Fibroblast of villous mesenchyme (primary cell): ENCODE measurements at places on chromosomes 4 and X. TPM values are rescaled to one million over a fixed set of nuclear protein-coding genes. Genes with fewer than 3 reads are reported as not detected.

DNA sequence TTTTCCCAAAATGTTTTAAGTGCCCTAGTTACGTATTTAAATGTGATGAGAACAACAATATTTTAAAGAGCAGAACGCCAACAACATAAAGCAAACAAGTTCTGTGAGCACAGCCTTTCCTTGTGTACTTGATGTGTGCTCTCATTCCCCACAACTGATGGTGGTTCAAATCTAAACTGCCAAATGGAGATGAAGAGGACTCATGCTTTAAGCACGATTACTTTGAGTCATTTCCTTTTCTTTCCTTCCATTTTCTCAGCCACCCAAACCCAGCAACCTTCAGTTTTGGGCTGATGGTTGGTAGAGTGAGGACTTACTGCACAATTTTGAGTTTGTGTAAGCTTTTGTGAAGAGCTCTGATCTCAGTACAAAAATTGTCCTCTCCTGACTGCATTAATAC, 1.7 kb downstream of the NSD2 start:
- DNase-seq = no peak

DNA sequence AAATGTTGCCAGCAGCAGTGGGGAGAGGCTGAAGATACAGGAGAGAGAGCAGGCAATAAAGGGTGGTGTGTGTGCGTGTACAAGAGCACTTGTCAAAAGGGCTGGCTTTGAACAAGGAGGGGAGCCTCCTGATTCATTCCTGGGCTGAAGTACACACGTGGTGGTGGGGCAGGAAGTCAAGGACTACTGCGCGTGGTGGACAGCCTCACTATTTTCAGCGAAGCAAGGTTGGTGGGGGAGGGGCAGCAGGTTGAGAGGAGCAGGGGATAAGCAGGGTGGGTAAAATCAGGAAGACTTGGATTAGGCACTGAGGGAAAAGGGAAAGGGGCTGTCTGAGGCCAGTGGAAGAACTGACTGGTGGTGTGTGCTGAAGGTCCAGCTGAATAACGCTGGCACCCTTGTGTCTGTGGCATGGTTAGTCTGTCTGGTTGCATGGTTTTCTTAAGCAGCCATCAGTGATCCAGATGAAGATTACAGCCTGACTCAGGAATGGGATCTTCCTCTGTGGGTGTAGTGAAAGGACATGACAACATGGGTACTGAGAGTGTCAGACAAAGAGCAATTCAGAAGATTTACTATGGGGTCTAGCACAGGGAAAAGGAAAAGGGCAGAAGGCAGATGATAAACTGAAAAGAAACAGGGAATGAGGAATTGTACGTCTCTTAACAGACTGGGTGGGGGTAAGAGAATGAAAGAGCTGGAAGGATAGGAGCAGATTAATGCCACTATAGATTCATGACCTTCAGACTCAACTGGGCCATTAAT, 149.8 kb downstream of the CHM start:
- DNase-seq = no peak

- no peak for DNase-seq
These were observed 52.4 kb downstream of the ENPP6 start for GRCh38 chr4:184165291-184165690.

DNA sequence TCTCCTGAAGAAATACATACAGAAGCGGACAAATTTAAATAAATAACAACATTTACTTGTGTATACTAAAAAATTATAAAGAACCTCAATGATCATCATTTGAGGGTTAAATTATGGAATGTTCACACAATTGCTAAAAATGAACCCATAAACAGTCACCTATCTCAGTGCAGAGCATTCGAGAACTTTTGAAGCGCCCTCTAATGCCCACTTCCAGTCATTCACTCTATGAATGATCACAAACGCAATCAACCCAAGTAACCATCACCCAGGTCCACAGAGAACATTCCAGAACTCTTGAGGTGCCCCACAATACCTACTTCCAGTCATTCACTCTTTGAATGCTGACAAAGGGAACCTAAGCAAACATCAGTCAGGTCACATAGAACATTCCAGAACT, 103.5 kb upstream of the PLAC1 start:
- DNase-seq = no peak

- no peak for DNase-seq
These were observed 99.2 kb downstream of the SHOX start for GRCh38 chrX:729583-730409.

- DNase-seq = peak; percentile 56
These were observed at the start of gene BEX3 for GRCh38 chrX:103376118-103376978. Gene BEX3 (plus strand): TSS chrX:103376538. CDS start chrX:103377522, 984 bp downstream.

DNA sequence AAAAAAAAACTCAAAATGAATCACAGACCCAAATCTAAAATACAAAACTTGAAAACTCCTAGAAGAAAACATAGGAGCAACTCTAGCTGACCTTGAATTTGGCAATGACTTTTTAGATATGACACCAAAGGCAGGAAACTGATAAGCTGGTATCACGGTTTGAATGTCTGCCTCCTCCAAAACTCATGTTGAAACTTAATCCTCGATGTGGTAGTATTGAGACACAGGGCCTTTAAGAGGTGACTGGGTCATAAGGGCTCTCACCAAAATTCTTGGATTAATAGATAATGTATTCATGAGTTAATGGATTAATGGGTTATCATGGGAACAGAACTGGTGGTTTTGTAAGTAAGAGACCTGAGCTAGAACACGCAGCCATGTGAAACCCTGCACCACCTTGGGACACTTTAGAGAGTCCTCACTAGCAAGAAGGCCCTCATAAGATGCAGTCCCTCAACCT, 40.5 kb downstream of the FRYL start:
- DNase-seq = peak; percentile 30

- no peak for DNase-seq
These were observed 2.1 kb downstream of the HELT start for GRCh38 chr4:185020293-185020808.

- DNase-seq = no peak
These were observed 45.4 kb downstream of the TTC29 start for GRCh38 chr4:146900295-146900694.

- DNase-seq = peak; percentile 78
These were observed 4.8 kb downstream of the SLC49A3 start for GRCh38 chr4:683982-684622.

DNA sequence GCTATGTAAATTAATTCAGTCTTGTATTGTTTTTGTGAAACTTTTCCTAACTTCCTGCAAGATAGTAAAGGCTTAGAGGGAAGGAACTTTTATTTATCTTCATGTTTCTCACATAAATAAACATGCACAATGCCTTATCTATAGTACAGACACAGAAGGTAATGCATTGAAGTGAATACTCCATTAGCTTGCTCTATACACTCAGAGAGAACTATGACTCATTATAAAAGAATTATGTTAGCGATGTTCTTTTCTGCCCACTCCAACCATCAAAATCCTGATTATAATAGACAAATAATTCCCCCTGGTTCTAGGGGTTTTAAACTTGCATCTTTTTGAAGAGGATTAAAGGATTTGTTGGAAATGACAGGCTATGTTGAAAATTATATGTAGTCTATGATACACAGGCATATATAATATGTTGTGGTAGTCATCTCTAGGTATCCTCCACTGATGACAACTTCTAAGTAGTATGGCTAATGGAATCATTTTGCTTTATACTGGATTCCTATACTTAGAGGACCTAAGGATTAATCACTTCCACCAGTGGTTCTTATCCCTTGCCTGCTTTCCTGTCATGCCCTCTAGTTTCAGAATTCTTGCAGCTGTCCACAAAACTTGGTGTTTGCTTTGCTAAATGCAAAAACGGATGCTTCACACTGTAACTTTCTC, 115.7 kb downstream of the NDST4 start:
- DNase-seq = no peak

- DNase-seq = no peak
These were observed 26.0 kb upstream of the ELF2 start for GRCh38 chr4:139202991-139203390.

- peak; percentile 16 for DNase-seq
These were observed 77.5 kb upstream of the ELOVL6 start for GRCh38 chr4:110275871-110276270.

DNA sequence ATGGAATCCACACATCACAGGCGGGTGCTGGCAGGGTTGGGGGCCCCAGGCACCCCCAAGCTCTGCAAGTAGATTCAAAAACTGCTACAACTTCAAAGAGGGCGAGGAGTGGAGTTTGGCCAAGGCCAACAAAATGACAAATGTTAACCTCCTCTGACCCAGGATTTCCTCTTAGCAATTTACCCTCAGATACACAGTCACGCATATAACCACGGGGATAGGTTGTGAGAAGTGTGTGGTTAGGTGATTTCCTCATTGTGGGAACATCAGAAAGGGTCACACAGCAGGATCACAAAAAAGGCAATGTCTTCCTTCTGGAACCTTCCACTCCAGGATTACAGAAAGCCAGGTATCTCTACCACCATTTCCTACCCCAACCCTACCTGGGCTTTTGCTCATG, 62.4 kb downstream of the C4orf50 start:
- no peak for DNase-seq

DNA sequence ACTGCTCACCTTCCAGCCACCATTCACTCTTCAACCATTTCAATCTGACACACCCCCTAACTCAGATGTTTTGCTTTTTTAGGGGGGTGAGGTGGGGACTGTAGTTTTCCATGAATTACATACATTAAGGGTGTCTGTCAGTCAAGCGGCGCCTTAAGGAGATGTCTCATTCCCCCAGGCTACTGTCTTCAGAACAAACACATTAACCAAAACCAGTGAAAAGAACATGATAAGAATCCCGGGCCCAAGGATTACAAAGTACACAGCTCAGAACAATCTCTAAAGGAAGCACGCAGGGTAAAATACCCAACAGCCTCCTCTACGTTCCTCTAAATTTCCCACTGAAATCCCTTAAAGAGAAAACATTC, 62.5 kb upstream of the IRF2 start:
- DNase-seq = no peak

- no peak for DNase-seq
These were observed 172.8 kb downstream of the FBXW7 start for GRCh38 chr4:152363086-152363485.

GRCh38 chrX:47176101-47176740, 17.4 kb upstream of the UBA1 start:
- no peak for DNase-seq

GRCh38 chrX:125131164-125131563, 188.5 kb upstream of the TEX13C start:
- no peak for DNase-seq

DNA sequence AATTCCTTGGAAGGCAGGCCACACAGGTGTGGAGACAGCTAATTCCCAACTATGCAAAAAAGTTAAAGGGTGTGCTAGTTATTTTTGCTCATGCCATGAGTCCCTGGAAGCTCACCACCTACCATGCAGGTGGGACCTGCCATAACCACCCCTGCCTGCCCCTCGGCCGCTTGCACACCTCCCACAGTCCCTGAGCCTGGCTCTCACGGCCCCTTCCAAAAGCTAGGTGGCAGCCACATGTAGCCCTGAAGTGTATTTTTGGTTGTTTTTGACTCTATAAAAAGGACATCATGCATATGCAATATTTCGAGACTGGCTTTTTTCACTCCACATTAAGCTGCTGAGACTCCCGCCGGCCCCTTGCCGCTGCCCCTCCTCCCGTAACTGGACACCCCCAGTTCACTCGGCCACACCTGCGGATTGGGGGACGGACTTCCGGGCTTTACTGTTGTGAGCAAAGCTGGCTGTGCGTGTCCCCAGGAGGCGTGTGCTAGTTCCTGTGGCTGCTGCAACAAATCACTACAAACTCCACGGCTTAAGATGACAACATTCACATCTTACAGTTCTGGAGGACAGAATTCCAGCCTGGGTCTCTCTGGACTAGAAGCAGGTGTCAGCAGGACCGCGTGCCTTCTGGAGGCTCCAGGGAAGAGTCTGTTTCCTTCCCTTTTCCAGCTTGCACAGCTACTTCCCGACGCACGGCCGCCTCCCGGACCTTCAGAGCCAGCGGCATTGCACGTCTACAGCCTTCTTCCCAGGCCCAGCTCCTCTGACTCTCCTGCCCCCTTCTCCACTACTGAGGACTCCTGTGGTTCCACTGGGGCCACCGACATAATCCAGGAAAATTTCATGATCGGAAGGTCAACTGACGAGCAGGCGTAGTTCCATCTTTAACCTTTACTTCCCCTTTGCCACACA, 24.8 kb downstream of the ZFYVE28 start:
- peak; percentile 29 for DNase-seq

GRCh38 chr4:24913119-24913485, 260 bp upstream of the CCDC149 start:
- no peak for DNase-seq

EPHA5 gene
- 0.32 and 0.43 TPM in 2 replicates for total RNA-seq

TRO gene
- 16.8 and 17.1 TPM in 2 replicates for total RNA-seq

GAGE12F gene
- not detected in 2 replicates for total RNA-seq

FATE1 gene
- not detected in 2 replicates for total RNA-seq

ZNF157 gene
- under 0.01 TPM in 2 replicates for total RNA-seq

PDCL2 gene
- total RNA-seq = not detected in 2 replicates

PLP1 gene
- under 0.01 TPM in 2 replicates for total RNA-seq

MTNR1A gene
- not detected in 2 replicates for total RNA-seq
